ENCODE measurements at places on chromosomes 7 and 10.

DNA sequence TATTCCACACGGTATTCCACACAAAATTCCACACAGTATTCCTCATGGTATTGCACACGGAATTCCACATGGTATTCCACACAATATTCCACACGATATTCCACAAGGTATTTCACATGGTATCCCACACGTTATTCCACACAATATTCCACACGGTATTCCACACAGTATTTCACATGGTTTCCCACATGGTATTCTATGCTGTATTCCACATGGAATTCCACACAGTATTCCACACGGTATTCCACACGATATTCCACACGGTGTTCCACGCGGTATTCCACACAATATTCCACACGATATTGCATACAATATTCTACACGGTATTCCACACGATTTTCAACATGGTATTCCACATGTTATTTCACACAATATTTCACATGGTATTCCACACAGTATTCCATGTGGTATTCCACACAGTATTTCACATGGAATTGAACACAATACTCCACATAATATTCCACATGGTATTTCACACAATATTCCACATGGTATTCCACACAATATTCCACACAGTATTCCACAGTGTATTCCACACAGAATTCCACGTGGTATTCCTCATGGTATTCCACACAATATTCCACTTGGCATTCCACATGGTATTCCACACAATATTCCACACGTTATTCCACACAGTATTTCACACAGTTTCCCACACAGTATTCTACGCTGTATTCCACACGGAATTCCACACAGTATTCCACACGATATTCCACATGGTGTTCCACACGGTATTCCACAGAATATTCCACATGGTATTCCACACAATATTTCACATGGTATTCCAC is 136.0 kb upstream of the CHST15 start:
- DNase-seq: no peak

GRCh38 chr10:124006526-124006925 is 86.9 kb downstream of the CHST15 start:
- no peak for DNase-seq

DNA sequence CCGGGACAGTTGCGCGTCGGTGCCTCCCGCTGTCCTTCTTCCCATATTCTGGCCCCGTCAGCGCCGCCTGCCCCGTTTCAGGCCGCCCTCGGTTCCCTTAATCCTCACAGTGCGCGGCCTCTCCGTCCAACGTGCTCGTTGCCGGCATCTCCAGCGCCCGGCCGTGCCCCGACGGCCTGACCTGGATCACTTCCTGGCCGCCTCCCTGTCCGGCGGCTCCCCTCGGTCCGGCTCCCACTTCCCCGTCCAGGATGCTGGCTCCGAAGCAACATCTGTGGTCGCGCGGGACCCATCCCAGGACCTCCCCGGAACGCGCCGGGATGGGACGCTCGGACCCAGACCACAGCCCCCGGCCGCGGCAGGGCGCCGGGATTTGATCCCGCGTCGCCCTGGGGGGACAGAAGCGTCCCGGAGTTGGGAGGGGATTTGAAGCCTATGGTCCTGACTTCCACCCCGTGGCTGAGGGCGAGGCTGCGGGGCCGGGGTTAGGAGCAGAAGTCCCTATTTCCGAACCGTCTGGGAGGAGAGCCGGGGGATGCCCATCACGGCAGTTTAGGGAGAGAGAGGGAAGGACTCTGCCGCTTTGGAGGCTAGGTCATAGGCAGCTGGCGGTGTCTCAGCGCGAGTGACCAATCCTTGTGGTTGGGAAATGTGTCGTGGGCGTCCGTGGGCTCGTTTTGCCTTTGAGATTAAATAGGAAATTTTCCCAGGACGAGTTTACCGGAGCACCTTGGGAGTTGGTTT is 53.8 kb downstream of the KCTD7 start:
- DNase-seq: no peak

DNA sequence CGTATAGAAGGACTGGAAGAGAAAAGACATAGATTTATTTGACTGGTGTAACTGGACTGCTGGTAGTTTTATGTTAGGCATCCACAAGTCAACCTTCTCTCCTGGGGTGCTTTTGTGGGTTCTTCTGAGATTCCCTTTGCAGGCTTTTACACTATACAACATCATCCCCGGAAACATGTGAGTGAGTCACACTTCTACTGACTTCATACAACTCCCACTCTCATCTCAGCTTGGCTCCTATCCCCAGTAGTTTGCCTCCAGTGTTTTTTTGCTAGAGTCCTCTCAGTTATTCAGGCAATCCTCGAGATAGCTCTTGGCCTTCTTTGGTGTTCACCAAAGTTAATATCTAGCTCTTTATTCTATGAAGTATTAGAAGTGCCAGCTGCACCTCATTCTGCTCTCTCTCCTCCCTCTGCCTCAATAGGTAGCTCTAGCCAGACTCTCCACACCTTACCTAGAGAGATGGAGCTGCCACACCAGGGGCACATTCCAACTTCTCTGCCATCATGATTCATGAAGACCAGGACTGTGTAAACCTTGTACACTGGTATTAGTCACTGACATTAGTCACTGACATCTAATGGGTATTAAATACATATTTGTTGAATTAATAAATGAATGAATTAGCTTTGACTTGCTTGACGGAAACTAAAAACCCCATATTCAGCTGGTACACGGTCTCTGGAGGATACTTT is 281.9 kb downstream of the PPP1R3A start:
- no peak for DNase-seq

DNA sequence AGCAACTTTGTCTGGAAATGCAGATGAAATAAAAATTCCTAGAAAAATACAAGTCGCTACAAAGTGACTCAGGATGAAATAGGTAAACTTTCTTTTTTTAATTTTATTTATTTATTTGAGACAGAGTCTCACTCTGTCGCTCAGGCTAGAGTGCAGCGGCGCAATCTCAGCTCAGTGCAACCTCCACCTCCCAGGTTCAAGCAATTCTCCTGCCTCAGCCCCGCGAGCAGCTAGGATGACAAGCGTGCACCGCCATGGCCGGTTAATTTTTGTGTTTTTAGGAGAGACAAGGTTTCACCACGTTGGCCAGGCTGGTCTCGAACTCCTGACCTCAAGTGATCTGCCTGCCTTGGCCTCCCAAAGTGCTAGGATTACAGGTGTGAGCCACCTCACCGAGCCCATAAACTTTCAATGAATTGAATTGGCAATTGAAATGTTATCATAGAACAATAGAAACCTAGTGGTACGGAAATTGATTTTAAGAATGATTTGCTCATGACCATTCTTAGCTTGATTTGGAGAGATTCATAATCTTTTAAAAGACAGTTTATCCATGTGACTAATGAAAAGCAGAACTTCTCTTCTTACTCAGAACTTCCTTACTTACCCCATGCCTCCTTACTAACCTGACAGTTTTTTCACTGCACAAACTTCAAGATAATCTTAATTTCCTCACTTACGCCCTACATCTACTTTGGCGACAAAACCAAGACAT is 161.7 kb downstream of the FAM107B start:
- DNase-seq: no peak

DNA sequence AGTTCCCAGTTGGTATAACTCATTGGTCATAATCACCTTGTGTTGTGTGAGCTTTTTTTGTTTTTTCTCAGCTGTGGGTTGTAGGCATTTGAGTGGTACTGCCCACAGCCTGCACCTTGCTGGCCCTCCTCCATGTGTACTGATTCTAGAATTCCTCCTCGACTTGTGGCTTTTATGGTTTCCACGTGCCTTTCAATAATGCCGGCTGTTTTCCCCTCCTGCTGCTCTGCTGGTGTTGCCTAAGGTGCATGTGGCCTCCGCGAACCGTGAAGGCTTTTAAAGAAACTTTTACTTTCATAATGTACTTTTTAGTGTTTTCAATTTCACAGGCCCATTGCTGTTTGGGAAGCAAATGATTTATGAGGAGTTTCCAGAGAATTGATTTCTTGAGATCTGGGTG is 518.0 kb downstream of the REEP3 start:
- DNase-seq: no peak

DNA sequence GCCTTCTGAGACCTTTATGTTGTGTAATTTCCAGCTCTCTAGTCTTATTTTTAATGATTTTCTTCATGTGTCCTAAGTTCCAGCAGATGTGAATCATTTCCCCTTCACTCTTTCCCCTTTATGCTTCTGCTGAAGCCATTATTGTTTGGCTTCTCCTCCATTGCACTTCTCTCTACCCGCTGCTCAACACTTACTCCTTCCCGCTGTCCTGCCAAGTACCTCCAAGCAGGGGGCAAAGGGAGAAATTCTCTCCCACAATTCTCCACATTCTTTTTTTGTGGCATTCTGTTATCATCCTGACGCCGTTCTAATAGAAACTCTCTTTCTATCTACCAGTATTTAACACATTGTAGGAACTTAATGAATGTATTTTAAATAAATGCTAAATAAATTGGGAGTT is 388.9 kb upstream of the TPK1 start:
- no peak for DNase-seq

GRCh38 chr7:68224041-68224741 is 1227.6 kb downstream of the TYW1 start:
- DNase-seq: no peak

DNA sequence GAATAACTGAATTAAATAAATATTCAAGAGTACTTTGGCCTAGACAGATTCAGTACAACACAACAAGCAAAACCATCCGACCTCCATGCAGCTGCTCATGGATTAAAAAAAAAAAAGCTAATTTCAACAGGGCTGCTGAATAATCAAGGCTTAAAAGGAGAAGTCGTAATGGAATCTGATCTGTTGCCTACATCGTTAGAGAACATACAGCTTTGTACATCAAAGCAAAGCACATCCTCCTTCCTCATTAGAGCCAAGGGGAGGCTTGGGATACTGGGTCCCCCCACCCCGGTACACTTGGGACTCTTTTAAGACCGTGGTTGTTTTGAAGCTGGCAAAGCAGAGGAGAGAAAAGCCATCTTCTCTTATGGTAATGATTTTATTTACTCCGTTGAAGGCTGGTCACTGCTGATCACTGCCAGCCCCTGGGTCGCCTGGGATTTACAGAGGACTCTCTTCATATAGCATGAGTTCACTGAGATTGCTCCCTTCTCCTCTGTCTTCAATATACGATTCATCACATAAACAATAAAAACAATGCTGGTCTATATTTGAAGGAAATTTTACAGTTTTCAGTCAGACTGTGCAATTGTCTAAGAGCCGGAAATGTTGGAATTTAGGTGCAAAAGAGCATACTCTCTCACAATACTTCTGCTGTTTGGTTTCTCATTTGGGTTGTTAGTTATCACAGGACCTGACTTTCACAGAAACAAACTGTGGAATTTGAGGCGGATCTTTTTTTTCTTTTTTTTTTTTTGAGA is 148.8 kb downstream of the FAM107B start:
- DNase-seq: no peak

GRCh38 chr10:34147641-34148304 is 667.3 kb downstream of the PARD3 start:
- no peak for DNase-seq

- DNase-seq: no peak
Measured at GRCh38 chr10:132476146-132477065, 61.2 kb upstream of the INPP5A start.

- no peak for DNase-seq
Measured at GRCh38 chr10:50272531-50272930, 21.2 kb upstream of the ASAH2 start.

GRCh38 chr7:121697731-121698316 is 175.1 kb upstream of the PTPRZ1 start:
- no peak for DNase-seq

DNA sequence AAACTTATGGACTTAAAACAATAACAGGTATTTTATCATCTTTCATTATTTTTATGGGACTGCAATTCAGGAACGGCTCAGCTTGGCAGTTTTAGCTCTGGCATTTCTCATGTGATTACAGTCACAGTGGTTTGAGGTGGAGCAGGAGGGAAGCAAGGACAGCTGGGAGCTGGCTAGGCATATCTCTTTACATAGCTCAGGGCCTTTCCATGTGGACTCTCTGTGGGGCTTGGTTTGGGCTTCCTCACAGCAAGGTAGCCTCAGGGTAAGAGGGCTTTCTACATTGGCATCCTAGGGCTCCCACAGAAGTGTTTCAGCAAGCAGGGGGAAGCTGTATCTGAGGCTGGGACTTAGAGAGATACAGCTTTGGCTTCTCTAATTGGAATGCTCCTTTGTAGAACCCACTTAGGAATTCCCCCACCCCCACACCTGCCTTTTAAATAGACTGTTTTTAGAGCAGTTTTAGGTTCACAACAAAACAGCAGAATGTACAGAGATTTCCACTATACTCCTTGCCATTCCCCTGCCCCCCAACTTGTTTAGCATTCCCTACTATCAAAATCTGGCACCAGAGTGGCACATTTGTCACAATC is 26.6 kb upstream of the SDHAF3 start:
- no peak for DNase-seq

- no peak for DNase-seq
Measured at GRCh38 chr10:88668465-88668864, 4.2 kb downstream of the LIPF start.

- no peak for DNase-seq
Measured at GRCh38 chr10:5616836-5617235, 49.6 kb downstream of the ASB13 start.

DNA sequence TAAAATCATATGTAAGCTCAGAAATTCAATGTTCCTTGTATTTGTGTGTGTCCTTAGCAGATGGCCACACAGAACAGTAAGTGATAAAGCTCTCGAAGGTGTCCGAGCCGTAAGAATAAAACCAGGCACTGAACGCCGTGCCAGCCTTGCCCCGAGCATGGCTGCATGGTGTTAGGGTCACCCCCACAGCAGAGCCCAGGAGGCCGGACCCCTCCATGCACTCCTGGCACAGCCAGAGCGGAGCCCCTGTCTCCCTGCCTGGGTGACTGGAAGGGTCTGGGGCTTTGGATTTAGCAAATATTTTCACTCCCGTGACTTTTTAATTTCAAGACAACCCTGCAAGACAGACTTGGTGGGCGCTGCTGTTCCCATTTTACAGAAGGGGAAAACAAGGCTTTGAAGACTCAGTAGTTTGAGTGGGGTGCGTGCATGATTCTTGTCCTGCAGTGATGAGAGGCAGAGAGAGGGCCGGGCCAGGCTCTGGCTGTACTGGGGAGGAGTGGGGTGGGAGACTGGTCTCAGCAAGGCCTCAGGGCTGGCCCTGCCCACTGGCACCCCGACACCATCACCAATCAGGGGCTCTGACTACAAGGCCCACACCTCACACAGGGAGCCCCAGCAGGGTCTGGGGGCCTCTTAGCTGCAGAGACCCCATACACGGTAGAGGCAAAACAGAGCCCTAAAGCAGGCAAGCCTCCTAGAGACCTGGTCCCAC is 39.4 kb downstream of the VIPR2 start:
- DNase-seq: no peak

GRCh38 chr10:117145019-117145418 is 6.9 kb upstream of the VAX1 start:
- no peak for DNase-seq
